NCI-H1694 (cell line): ENCODE measurements at places on chromosomes 6 and 20.
A peak's percentile ranks its signal among the peaks of the same experiment; 100 is the strongest.

DNA sequence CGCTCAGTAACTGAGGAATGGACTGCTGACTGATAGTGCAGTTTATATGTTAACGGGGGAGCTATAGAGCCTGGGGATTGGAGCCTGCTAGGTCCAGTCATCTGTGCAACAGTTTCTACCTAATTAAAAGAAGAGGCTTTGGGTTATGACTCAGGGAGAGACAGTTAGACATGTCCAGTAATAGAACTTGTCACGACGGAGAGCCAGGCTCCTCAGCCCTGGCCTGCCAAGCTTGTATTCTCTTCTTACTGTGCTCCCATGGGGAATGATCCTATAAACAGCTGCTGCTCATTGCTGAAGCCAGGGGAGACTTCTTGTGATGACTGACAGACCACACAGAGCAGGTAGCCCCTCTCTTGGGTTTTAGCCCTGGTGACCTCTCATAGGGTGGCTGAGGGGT is 69.3 kb downstream of the SYNJ2 start:
- DNase-seq, result no peak

- DNase-seq, result no peak
Observed at GRCh38 chr6:25934156-25934555, 3.7 kb upstream of the SLC17A2 start.

DNA sequence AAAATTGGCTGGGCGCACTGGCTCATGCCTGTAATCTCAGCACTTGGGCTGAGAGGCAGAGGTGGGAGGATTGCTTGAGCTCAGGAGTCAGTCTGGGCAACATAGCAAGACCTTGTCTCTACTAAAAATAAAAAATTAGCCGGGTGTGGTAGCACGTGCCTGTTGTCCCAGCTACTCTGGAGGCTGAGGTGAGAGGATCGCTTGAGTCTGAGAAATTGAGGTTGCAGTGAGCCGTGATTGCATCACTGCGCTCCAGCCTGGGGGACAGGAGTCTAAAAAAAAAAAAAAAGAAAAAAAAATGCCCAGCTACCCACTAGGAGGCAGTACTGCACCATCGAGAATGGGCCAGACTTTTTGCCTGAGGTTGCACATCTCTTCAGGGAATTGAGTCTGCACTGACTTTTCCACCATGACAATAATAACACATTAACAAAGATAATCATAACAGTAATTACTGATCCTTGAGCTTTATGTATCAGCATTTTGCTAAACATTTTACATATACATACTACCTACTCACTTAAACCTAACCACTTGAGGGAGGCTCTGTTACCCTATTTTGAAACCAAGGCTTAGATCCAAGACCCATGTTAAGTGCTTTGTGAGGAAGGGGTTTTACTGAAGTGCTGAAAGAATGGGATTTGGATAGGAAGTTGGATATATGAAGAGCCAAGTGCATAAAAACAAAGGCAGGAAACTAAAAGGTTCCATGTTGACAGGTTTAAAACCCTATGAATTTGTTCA is 21.0 kb downstream of the SRSF3 start:
- DNase-seq, result peak; percentile 74

- no peak for DNase-seq
Observed at GRCh38 chr20:63070301-63070625, 63.5 kb upstream of the BHLHE23 start.

- no peak for DNase-seq
Observed at GRCh38 chr20:15406072-15406471, 1068.7 kb upstream of the FLRT3 start.

GRCh38 chr6:135221505-135221904 is 40.4 kb downstream of the MYB start:
- no peak for DNase-seq

DNA sequence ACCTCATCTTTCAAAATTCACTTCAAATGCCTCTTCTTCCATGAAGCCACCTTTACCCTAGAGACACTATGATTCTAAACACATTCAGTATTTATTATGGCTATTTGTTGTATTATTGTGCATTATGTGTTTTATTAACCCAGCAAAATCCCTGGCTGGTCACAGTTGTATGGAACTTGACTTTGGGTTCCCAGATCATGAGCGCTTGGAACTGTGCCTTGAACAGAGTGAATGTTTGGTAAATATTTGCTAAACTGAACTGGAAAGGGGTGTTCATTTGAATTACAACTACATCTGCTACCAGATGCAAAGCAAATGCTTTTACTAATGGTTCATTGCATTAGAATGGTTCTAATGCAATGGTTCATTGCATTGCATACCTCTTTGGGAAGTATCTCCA is 259.8 kb downstream of the PKHD1 start:
- DNase-seq, result no peak

DNA sequence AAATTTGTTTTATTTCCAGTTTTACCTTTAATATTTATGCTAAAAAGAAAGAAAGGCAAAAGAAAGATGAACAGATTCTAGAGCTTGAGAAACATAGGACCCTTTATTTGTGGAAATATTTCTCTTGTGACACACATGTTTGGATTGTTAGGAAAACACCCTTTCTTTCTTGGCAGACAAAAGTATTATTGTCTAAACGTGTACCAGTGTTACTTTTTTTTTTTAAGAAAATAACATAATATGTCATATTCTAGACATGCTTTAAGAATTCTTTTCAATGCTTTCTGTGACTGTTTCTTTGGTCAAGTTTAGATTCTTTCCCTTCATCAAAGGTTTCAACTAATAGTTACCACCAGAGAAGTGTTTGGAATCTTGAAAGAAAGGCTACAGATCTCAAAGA is 183.4 kb upstream of the CNR1 start:
- no peak for DNase-seq

GRCh38 chr6:55759536-55759935 is 115.9 kb downstream of the BMP5 start:
- DNase-seq, result no peak

GRCh38 chr6:84358581-84358980 is 131.1 kb upstream of the CEP162 start:
- no peak for DNase-seq

- DNase-seq, result no peak
Observed at GRCh38 chr6:170010665-170011203, 259.3 kb downstream of the ERMARD start.

GRCh38 chr6:109002051-109002697 is 92.5 kb downstream of the SESN1 start:
- no peak for DNase-seq

- DNase-seq, result no peak
Observed at GRCh38 chr6:161438430-161439030, 164.7 kb upstream of the AGPAT4 start.

DNA sequence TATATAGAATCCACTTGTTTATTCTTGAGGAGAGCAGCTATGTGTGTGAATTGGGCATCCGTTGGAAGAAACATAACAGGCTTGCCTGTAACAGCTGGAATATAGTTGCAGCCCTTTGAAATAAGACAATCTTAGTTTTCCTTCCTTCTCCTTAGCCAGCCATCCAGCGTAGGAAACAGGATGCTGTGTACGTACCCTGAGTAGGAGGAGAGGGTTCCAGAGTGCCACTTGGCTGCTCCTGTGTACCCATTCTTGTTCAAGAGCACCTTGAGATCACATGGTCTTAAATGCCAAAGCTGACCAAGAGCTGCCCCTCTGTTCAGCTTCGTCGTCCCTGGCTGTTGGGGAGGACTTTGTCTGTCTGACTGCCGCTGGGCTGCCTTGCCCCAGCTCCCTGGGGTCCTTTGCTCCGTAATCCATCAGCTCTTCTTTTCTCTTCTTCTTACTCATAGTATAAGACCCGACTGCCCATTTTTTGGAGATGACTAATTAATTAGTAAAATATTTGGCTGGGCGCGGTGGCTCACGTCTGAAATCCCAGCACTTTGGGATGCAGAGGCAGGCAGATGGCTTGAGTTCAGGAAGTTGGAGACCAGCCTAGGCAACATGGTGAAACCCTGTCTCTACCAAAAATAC is 49.0 kb downstream of the RREB1 start:
- no peak for DNase-seq

DNA sequence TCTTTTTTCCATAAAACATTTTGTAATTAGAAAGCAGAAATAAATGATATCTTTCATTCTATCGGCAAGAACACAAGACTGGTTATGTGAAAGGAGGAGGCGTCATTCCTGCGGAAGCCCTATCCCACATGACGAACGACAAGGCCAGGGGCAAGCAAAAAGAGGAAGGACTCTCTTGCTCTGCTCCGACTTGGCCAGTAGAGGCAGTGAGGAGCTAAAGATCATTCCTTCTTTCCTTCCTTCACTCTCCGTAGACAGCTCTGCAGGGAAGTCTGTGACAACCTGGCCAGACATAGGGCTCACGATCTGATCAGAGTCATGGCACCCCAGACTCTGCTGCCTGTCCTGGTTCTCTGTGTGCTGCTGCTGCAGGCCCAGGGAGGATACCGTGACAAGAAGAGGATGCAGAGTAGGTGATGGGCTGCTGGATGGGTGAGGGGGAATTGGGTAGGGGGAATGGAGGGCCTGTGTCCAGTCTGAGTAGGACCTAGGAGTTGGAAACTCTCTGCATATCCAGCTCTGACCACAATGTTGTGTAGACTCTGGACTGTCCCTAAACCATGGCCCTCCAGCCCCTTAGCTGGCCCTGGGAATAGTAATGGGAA is at the start of gene WFDC10A:
Gene WFDC10A (plus strand): TSS at position 244 of the 605 bp plus-strand sequence. CDS start 75 bp downstream, at position 319.
- DNase-seq, result no peak

DNA sequence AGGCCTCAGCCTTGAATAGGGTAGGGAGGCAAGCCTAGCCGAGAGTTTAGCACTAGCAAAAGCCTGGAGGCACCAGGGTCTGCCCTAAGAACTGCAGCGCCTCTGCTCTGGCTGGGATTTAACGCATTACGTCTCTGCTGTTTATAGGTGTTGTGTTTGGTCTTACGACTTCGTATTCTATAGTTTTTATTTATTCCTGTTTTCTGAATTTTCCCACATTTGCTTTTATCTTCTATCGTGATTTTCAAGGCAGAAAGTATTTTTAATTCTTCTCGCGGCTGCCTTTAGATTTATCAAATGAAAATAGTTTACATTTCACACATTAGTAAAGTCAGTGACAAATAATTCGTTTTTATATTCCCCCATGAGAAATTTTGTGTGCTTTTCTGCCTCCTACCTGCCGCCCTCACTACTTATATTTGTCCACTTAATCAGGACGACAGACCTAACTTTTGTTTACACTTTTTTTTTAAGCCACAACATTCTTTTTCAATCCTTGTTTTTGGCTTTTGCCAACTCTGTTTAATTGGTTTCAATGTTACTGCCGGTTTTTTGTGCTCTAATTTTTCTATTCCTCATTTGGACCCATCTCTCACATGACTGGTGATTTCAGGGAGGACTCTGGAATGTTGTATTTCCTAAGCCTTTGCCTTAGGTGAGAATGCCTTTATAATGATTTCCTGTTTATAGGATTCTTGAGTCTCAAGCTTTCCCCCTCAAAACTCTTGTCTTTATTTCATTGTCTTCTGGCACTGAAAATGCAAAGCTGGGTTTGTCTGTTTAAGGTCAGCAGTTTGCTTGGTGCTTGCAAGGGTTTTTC is 1.3 kb upstream of the LZTS3 start:
- DNase-seq, result no peak

DNA sequence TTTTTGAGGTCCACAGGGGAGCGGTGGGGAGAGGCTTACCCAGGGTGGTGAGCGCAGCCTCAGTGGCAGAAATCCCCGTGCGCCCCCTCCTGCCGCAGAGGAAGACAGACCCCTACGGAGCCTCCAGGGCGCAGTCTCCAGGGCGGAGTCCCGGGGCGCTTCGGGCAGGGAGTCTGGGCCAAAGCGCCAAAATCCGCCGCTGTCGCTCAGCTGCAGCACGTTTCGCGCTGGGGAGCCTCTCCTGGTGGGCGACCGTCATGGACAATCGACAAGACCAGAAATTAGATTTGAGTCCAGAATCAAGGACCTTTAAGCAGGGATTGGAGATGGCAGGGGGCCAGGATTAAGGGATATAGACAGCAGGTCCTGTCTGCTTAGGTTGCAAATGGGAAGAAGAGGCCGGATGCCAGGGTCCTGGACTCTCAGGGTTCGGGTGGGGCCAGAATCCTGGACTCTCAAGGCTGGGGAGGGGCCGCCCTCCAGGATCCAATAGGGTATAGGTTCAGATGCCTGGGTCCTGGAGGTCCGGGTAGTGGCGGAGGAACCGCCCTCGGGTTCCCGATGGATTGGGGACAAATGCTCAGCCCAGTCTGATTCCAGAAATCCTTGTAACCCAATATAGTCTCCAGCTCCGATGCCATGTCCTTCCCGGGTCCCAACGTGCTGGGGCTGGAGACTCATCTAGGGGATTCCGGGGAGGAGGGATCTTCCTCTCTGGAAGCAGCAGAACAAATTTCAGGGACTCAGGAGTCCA is 7.9 kb upstream of the HLA-E start:
- no peak for DNase-seq

DNA sequence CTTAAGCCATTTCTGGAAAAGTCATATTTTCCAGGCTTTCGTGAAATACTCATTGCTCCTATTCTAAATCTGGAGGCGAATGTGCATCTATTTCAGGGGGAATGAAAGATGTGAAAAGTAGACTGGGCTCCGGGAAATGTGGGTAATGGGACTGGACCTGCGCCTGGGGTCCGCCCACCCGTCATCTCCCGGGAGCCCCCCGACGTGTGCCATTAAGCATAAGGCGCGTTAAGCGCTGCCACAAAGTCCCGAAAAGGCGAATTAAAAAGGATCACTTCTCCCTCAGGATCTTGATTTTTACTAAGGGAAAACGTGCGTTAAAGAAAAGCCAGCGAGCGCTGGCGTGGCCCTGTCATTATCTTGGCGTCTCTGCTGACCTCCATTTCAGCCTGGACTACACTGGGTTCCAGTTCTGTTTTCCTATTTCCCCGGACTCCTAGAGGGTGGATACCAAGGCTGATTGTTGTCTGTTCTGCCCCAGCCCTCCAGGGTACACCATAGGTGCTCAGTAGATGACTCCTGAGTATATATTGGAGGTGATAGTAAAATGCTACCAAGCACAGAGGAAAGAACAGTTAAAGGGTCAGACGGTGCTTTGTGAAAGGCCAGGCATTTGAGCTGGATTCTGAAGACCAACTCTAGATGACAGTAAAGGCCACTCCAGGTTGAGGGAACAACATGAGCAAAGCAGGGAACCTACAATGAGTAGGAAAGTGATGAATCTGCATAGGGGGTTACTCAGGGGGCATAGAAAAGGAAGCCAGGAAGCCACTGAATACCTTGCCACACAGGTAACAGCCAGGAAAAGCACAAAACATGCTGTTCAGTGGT is 89.2 kb upstream of the ARID1B start:
- DNase-seq, result no peak

DNA sequence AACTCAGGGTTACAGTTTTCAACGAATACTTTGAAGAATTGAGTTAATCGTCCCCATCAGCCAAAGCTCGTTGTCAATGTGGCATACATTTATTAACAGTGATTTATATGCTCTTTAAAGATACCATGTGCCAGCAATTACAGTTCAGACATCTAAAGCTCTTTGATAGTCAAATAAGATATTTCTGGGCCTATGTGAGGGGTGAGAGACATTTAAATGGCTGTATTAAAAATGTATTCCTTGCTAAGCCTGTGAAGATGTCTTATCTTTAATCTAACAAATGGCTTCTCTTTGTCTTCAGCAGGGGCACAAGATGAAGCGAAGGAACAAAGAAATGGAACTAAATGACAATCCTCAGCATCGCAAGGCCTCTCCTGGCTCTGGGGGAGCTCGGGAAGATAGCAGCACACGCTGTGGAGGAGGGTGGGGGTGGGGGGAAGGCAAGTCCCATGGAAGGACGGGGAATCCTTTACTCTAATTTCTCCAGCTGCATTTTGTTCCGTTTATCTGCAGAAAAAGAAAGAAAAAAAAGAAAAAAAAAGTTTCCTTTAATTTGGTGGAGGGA is 523.6 kb downstream of the KIF16B start:
- no peak for DNase-seq

- no peak for DNase-seq
Observed at GRCh38 chr6:48474136-48474535, 363.1 kb upstream of the PTCHD4 start.
